ENCODE measurements at places on chromosomes 4 and X.

DNA sequence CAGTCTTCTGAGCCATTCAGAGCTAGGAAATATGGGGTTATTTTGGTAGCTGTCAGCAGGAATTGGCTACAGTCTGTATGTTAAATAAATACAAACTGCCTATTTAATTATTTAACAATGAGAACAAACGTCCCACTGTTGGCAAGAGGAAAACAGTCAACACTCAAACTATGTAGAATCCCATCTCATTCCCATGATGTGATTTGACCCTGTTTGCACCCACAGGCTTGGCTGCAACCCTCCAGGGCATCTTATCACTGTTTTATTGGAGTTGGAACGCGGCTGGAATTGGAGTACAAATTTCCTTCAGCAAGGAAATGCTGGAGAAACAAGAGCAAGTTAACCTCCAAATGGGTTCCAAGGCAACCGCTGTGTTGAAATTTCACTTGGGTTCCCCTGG is 124.0 kb downstream of the KIT start:
- DNase-seq = no peak

- peak; percentile 57 for DNase-seq
Measured at GRCh38 chr4:88219099-88219498, 60.7 kb upstream of the ABCG2 start.

GRCh38 chr4:87677731-87678130 is 27.7 kb downstream of the DMP1 start:
- DNase-seq = no peak

GRCh38 chr4:126106658-126107057 is 791.9 kb downstream of the FAT4 start:
- DNase-seq = no peak

GRCh38 chrX:150429594-150429993 is 66.5 kb downstream of the MAMLD1 start:
- DNase-seq = no peak

DNA sequence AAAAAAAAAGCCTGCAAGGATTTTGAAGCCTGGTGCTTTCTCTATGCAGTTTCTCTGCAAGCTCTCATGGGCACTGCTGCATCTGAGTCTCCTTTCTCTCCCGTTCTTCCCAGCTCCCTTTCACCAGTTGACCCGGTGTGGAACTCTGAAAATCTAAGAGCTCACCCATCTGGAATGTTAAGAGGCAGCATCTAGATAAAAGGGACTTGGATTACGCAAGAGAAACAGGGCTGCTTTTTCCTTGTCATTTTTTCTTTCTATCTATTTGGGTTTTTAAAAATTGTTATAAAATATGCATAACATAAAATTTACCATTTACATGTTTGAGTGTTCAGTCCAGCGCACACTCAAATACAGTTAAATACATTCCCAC is 95.2 kb upstream of the RPS6KA3 start:
- DNase-seq = no peak

DNA sequence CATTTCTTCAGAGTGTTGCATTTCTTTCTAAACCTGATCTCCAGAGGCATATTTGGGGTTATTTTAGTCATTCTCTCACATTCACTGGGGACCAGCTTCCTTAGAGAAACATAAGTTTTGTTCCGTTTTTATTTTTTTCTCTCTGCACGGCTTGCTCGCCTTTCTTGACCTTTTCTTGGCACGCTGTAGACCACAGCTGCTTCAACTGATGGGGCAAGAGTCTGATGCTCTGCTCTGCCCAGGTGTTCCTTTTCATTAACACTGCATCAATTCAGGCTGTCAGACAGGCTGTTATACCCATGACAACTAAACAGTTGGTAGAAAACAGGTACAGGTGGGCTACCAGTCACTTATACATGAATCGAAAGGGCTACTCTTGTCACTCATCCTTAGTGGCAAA is 682.2 kb upstream of the DIAPH2 start:
- no peak for DNase-seq

All from activated CD4-positive, alpha-beta T cell treated with anti-CD3 and anti-CD28 coated beads, Interleukin-2, amount 10 ng/mL, durations not matched to agents 7 days and 5 days (primary cell).